ENCODE measurements at places on chromosomes 3 and 15.

DNA sequence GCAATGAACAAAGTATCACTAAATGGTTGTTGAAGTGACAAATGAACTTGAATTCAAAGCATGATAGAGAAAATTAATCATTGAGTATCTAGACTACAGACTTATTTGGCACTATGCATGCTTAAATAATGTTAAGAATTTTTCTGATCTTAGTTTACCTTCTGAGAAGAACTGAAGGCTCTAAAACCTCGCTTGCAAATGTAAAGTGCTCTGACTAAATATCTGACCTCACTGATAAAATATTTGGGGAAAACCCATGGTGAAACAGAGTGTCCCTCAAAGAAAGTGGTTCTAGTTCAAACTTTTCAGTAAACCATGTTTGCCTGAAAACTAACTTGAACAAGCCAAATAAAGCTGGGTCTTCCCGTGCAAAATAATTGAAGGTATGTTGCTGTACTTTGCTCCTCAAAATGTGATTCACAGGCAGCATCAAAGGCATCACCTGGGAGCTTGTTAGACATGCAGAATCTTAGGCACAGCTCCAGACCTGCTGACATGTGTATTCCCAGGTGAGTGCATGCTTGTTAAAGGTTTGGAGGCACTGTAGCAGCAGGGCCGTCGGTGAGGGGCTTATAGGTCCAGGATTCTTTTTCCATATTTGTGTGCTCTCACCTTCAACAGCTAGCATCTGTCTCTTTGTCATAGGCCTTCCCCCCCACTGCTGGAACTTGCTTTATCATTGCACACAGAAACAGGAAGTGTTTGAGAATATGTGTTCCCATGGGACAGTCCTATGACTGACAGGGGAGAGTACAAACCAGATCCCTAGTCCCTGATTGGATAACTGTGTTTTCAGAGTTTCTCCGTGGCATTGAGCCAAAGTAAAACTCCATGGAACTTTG is 524.2 kb upstream of the LMCD1 start:
- DNase-seq: no peak

GRCh38 chr15:68183616-68184315 is 21.4 kb downstream of the CALML4 start:
- DNase-seq: no peak

DNA sequence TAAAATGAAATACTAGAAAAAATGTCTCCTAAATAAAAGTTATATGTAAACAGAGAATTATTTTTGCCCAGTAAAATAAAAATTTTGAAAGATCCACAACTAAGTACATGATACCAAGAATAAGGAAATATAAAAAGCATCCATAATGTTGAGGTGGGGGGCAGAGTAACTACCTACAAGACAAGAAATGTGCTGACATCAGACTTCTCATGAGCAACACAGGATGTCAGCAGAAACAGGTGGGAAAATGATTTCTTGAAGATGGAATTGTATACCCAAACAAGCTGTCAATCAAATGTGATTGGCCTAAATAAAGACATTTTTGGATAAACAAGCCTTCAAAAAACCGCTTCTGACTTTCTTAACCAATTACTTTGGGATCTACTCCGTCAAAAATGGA is 143.9 kb upstream of the LIPC start:
- no peak for DNase-seq

GRCh38 chr3:102114264-102114979 is 265.1 kb downstream of the NFKBIZ start:
- DNase-seq: no peak

DNA sequence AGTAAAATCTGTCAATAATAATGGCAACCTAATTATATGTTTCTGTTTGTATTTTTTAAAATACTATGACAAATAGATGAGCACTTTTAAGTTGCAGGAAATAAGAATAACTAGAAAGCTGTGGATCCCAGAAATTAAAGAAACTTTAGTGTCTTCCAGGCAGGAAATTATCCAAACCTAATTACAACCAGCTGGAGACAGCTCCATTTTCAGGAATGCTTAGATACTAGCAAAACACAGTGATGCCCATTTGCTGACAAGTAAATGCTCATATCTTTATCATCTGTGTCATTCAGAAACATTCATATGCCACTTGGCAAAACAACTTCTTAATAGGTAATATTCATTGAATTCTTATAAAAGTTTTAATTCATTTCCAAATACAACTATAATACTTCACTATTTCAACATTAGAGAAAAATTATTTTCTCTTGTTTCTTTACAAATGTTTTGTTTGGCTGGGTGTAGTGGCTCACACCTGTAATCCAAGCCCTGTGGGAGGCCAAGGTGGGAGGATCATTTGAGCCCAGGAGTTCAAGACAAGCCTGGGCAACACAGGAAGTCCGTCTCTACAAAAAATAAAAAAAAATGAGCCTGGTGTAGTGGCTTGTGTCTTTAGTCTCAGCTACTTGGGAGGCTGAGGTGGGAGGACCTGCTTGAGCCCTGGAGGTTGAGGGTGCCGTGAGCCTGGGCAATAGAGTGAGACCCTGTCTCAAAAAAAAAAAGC is 169.1 kb upstream of the TSPAN3 start:
- no peak for DNase-seq

- DNase-seq: no peak
Observed at GRCh38 chr3:64892671-64893309, 205.0 kb upstream of the ADAMTS9 start.

GRCh38 chr3:183116025-183116614 is 16.8 kb upstream of the MCCC1 start:
- no peak for DNase-seq

DNA sequence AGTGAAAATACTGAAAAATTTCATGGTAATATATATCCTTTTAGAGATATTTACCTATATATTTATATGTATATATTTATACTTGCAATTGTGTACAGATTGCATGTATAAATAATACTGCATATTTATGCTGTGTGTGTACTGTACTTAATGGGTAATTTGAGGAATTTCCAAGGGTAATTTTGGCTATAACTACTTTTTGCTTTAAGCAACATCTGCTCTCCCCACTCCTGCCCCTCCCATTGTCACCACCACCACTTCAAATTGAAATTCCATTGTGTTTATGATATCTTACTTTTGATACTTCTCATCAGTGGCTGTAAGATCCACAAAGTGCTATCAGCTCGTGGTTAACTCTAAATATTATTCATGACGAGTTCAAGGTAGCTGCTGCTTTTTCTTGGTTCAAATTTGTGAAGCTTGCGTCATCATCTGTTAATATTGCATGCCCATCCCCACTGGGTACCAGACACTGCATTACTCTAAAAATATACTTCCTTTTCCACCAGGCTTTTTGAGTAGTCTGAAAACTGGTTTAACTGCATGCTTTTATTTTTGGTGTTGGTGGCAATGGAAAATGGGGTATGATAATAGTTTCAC is 91.7 kb upstream of the MITF start:
- DNase-seq: no peak

GRCh38 chr3:157040456-157040855 is 119.5 kb downstream of the CCNL1 start:
- DNase-seq: no peak

- no peak for DNase-seq
Observed at GRCh38 chr15:28914046-28914445, 28.3 kb downstream of the APBA2 start.

DNA sequence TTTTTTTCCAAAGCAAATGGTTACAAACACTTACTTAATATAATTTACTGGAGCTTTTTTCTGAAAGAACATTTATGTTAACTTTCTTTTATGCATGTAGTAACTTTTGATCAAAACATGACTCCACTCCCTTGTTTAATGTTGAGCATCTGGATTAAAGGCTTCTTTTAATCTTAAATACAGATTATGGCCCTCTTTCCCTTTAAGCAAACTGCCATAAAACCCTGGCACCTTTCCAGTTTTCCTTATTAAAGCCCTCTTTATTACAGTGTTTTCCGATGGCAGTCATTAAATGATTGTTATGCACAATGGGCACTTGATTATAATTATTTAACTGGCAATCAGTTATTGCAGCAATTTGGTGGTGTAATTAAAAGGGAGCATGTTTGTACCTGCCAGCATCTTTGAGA is 167.0 kb downstream of the VGLL4 start:
- DNase-seq: no peak

DNA sequence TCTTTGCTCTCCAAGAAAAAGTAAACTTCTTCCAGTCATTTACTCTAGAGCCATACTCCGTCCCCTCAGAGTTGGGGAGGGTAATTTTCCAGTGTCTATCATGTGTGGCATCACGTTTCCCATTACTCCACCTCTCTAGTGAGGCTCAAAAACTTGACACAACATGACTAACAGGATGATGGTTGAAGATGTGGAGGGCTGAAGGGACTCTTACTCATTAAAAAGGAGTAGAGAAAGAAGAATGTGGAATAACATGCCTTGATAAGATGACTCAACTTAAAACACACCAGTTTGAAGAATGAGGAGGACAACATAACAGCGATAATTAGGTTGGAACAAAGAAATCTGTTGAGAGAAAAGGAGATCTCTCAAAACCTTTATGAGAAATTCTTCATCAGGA is 894.3 kb downstream of the OTOL1 start:
- DNase-seq: no peak

DNA sequence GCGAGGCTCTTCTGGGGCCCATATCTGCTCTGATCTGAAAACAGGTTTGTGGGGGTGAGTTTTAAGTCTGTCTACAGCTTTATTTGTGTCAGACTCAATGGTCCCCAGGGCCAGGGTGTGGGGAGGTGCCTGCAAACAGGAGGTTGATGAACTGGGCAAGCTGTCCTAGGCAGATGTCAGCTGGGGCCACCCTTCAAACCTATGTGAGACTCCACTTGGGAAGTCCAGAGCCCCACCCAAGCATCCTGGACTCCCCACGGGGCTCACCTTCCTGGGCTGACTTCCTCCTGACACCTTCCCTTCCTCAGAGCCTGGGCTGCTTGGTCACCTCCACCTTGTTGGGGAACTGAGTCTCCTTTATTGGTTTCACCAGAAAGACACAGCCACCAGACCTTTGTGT is 8.6 kb upstream of the LYSMD4 start:
- no peak for DNase-seq

DNA sequence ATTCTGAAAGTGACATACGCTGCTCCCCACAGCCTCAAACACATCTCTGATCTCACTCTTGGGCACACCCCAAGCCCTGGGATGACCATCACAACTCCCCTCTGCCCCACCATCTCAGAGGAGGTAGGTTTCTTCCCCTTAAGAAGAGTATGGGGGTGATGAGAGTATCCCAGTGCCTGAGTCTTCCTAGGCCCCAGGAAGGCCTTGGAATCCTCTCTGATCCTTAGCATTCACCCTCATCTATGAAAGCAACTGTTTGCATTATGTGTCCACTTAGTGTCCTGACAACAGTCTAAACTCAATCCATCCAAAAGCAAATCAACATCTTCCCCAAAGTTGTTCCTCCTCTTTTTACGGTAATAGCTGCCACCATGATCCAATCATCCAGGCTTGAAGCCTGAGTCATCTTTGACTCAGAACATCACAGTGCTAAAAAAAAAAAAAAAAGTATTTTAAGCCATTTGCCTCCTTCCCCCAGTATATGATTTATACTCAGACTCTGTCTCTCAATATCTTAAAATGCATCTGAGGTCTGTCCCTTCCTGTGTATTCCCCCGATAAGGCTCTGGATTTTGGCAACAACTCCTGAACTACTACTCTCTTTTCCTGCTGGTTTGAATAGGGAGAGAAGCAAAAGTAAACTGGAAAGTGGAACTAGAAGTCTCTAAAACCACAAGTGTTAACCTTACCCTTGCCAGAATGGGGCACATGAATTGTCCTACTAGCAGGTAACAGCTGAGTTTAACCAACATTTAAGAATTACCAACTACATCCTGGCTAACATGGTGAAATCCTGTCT is 22.5 kb downstream of the POPDC2 start:
- DNase-seq: no peak

Measured in stimulated activated CD4-positive, alpha-beta T cell treated with anti-CD3 and anti-CD28 coated beads, Interleukin-1b, Interleukin-23, amount 100 ng/mL, for 24 hours (primary cell).